Activated CD4-positive, alpha-beta T cell treated with anti-CD3 and anti-CD28 coated beads, Interleukin-10, Interleukin-2, amounts not matched to agents 100 ng/mL and 50 ng/mL, durations not matched to agents 16 hours and 8 hours (primary cell): ENCODE measurements at places on chromosomes 1 and 21.

- no peak for DNase-seq
Observed at GRCh38 chr1:44511363-44511762, 106.3 kb downstream of the RNF220 start.

DNA sequence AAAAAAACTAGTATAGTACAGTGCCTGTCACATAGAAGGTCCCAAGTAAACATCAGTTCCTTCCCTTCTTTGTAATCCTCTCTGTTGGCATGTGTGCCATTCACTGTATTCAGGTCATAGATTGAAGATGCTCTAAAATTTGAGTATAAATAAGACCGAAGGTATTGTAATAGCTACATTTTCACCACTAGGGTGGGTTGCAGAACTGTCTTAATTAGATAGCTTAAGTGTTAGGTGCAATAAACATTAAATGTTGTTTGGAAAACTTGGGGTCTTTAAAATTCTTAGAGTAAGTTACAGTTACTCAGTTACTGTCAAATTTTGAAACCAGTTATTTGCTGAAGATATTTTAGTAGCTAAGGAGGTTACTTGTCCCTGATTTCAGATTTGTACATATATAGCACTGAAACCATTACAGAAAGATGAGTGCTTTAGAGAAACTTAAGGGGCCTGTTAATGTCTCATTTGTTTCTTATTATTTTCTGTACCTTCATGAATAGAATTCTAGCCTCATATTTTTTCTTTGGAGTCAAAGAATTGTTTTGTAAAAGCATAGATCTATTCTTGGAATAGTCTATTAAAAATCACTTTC is 24.3 kb downstream of the PER3 start:
- DNase-seq, result peak; percentile 31

GRCh38 chr21:14486869-14487268 is 59.2 kb downstream of the SAMSN1 start:
- DNase-seq, result peak; percentile 42

- no peak for DNase-seq
Observed at GRCh38 chr1:228066416-228066815, 16.1 kb upstream of the ARF1 start.

DNA sequence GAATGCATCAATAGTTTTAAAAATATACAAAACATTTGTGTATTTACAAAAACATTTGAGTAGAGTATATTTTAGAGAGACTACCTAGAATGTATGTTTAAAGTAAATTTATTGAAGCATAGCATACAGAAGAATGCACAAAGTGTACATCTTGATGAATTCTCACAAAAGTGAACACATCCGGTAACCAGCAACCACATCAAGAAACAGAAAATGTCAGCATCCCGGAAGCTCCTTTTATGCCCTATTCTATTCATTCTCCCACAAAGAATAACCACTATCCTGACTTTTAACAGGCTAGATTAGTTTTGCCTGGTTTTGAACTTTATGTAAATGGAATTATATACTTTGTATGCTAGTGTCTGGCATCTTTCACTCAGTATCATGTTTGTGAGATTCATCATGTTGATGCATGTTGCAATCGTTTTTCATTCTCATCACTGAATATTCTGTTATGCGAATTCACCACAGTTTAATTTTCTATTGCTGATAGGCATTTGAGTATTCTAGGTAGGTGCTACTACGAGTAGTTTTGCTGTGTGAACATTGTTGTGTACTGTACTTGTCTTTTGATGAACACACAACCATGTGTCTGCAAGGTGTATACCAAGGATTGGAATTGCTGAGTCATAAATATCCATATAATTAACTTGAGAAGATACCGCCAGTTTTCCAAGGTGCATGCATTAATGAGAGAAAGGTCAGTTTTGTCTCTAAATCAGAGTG is 75.4 kb downstream of the CACHD1 start:
- DNase-seq, result peak; percentile 15

- DNase-seq, result no peak
Observed at GRCh38 chr1:218409946-218410510, 64.9 kb downstream of the TGFB2 start.

DNA sequence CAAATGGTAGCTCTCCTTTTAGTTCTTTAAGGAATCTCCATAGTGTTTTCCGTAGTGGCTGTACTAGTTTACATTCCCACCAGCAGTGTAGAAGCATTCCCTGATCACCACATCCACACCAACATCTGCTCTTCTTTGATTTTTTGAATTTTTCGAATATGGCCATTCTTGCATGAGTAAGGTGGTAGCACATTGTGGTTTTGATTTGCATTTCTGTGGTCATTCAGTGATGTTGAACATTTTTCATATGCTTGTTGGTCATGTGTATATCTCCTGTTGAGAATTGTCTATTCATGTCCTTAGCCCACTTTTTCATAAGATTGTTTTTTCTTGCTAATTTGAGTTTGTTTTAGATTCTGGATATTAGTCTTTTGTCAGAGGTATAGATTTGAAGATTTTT is 84.6 kb upstream of the B3GALT2 start:
- DNase-seq, result no peak

DNA sequence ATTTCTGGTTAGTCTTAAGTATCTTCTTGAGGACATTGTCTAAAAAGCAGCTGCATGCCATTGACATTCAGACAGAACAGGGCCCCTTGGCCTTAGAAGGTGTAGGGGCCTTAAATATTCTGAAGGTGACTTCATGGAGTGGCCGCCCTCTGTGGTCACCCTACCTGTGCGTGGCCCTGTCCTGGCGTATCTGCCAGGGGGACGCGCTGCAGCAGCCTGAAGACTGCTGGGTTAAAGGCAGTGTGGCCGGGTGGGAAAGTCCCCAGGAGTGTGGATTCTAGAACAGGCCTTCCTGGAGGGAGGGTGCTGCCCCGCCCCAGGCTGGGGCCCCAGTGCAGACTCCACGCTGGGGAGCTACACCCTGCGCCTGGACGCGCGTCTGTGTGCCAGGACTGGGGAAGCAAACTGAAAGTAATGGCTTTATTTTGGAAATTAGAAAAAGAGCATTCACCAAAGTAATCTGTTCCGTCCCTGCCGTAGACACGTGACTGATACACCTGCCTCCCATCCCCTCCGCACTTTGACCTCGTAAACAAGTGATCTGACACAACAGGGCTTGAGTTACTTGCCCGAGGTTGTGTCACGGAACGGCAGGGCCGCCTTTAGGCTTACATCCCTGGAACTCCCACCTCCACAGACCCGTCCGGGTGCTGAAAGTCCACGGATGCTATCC is 1.8 kb downstream of the AGPAT3 start:
- peak; percentile 78 for DNase-seq

GRCh38 chr1:243341074-243341473 is 85.2 kb downstream of the SDCCAG8 start:
- no peak for DNase-seq

DNA sequence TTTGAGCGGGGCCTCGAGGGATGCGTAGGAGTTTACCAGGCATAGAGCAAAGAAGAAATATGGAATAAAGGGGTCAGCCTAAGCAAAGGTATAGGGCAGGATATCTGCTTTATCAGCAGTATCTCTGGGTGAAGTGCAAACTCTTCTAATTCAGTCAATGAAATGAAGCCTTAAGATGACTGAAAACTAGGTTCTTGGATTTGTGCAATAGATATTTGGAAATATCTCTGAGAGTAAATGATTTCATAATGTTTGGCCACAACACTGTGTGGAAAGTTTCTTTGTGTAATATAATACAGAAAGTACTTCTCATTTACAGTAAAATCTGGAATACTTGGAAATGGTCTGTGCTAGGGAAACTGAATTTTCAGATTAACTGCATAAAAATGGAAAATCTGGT is 26.1 kb downstream of the KCNJ15 start:
- DNase-seq, result no peak

GRCh38 chr1:235831148-235831547 is 35.6 kb downstream of the LYST start:
- peak; percentile 39 for DNase-seq

DNA sequence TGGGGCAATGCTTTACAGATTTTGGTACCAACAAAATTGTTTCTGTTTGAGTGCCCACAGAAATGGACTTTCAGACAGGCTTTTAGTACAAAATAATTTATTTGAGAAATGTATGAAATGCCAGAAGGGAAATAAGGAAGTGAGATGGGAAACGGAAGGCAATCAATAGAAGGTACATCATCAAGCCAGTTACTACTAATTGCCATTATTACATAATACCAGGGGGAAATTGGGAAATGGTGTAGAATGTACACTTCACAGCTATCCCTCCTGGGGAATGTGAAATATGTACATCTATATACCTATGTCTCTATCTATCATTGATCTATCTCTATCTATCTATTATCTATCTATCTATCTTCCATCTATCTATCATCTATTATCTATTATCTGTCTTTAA is 264.6 kb upstream of the B3GALT2 start:
- no peak for DNase-seq

DNA sequence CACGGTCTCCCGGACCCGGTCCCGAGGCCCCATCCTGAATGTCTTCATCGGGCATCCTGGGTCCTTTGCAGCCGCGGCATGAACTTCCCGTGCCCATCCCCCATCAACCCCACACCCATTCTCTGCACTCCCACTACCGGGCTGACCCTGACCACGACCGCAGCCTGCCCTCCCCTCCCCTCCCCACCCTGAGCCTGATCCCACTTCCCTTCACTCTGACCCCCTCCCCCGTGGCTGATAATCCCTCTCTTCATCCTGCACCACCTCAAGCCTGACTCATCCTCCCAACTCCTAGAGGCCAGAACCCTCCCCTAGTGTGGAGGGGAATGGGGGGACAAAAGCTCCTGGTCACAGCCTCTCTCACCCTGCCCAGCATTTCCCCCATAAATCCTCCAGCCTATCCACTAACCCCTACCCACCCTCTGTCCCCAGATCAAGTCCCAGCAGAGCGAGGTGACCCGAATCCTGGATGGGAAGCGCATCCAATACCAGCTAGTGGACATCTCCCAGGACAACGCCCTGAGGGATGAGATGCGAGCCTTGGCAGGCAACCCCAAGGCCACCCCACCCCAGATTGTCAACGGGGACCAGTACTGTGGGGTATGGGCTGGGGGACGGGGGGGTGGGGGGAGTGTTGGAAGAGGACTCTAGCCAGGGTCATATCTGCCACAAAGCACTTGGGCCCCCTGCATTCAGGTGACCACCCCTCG is 602 bp downstream of the SH3BGRL3 start:
- peak; percentile 58 for DNase-seq

GRCh38 chr1:190957565-190957964 is 479.9 kb upstream of the BRINP3 start:
- no peak for DNase-seq

DNA sequence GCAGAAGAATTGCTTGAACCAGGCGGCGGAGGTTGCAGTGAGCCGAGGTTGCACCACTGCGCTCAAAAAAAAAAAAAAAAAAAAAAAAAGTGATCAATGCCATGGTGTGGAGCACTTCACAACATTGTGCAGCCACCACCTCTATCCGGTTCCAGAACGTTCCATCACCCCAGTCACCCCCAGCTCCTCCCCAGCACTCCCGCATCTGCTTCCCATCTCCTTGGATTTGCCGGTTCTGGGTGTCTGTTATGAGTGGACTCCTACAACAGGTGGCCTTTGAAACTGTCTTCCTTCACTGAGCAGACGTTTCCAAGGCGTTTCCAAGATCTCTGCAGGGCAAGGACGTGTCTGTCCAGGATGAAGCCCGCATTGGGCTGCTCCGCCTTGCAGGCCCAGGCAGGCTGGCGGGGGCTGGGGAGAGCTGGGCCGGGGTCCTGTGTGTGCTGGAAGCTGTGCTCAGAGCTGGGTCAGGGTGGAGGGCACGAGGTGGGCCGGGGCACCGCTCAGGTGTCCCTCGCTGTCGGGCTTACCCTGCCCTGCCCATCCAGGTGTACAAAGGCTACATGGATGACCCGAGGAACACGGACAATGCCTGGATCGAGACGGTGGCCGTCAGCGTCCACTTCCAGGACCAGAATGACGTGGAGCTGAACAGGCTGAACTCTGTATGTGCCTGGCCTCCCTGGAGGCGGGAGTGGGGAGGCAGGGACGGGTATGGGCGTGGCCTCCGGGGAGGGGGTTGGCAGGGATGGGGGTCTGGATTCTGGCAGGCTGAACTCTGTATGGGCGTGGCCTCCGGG is 14.9 kb upstream of the LRRC3 start:
- no peak for DNase-seq

DNA sequence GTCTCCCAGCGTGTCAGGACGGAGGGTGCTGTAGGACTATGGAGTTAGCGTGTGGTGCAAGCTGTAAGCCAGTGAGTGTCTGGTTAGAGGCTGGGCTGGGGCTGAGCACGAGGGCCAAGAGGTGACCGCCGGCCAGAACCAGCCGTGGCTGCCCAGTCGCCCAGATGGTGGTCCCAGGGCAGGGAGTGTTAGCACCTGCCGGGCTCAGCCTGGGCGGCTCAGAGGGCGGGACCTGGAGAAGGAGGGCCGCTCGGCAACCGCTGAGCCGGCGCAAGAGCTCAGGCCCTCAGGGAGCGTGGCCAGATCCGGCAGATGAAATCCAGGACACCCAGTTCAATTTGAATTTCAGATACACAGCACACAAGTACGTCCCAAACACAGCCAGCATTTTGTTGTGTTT is 87.9 kb downstream of the PRDM16 start:
- no peak for DNase-seq

- no peak for DNase-seq
Observed at GRCh38 chr1:58611861-58612385, 34.9 kb upstream of the TACSTD2 start.

GRCh38 chr1:36652011-36652410 is 169.3 kb upstream of the CSF3R start:
- no peak for DNase-seq

DNA sequence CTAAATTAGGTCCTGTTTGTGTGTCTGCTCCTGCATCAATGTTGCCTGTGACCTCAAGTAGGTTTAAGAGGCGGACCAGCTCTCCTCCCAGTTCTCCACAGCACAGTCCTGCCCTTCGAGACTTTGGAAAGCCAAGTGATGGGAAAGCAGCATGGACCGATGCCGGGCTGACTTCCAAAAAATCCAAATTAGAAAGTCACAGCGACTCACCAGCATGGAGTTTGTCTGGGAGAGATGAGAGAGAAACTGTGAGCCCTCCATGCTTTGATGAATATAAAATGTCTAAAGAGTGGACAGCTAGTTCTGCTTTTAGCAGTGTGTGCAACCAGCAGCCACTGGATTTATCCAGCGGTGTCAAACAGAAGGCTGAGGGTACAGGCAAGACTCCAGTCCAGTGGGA is 79.9 kb downstream of the PRDM2 start:
- DNase-seq, result no peak

GRCh38 chr1:111878649-111879048 is 110.8 kb downstream of the KCND3 start:
- DNase-seq, result no peak

- DNase-seq, result peak; percentile 87
Observed at GRCh38 chr1:41728403-41729202, 190.1 kb downstream of the HIVEP3 start.

GRCh38 chr1:154730259-154730658 is 122.3 kb upstream of the ADAR start:
- peak; percentile 41 for DNase-seq

DNA sequence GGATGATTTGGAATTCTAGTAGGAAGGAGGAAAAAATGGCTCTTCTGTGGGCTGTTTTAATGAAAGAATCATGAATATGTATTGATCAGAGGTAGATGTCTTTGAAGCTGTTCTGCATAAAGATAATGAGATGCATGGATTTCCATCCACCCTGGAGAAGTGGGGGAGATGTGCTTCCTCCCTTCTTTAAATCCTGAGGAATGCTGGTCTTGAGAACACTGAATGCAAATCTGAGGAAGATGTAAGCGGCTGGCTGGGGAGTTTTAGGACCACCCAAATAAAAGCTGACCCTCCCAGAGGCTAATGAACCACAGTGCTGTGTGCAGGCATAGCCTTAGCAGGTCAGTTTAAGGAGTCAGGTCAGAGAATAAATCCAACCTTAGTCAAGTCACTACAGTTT is 37.3 kb downstream of the ZMYND12 start:
- DNase-seq, result no peak
